ENCODE measurements at places on chromosomes 3 and 15.
A peak's percentile ranks its signal among the peaks of the same experiment; 100 is the strongest.

- DNase-seq: no peak
These were observed 18.4 kb downstream of the CTXND1 start for GRCh38 chr15:80233581-80233980.

GRCh38 chr15:53437366-53437765 is 322.1 kb downstream of the WDR72 start:
- DNase-seq: no peak

DNA sequence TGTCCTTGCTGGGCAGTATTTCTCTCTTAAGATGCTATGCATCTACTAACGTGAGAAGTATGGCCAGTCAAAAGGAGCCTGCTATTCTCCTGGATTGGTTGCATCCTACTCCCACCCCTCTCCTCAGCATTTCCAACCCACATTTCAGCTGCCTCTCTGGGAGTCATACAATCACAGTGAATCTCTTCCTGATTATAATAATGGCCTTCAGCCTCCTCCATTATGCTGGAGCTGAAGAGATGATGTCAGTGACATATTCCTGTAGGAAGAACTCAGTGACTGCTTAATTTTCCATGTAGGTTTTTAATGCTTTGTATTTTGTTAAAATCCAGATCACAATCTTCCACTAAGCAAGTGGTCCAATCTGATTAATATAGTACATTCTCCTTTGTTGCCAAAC is 82.7 kb upstream of the SUCLG2 start:
- no peak for DNase-seq

- no peak for DNase-seq
These were observed 172.0 kb downstream of the VPS13C start for GRCh38 chr15:61888074-61888780.

- no peak for DNase-seq
These were observed 13.1 kb downstream of the MME start for GRCh38 chr3:155093261-155093660.

DNA sequence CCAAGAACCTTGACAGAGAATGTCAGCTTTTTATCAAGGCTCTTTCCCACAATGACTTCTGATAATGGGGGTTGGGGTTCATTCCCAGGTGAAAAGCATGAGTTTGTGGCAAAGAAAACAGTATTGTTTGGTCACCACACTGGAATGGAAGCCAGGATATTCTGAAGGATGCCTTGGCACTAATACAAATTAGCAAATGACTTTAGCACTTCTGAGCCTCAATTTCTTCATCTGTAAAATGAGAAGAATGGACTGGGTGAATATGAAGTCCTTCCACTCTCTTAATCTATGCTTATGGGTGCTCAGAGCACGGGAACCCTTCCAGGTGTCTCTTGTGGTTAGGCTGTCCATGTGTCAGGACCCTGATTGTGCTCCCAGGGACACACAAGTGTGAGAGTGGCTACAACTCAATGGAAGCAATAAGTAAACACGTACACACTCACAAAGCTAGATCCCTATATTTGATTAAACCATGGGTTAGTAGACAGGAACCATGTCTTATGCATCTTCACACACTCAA is 21.4 kb downstream of the RAB27A start:
- no peak for DNase-seq

DNA sequence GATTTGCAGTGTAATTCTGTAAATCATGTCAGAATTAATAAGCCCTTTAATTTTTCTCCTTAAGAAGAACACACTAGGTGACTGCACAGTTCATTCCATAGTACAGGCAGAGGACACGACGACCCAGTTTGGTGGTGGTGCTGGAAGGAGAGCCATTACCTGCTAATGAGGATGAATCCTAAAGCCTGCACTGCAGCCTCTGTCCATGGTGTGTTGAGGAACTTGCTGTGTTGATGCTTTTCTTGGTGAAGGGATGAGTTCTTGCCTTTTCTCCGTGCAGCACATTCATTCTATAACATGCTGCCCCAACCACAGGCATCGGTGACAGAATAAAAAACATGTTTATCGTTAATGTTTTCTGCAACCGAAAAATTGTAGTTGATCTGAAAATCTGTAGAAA is 89.6 kb upstream of the VEPH1 start:
- no peak for DNase-seq

GRCh38 chr3:6448011-6448410 is 412.9 kb upstream of the GRM7 start:
- no peak for DNase-seq

- DNase-seq: no peak
These were observed 310.3 kb downstream of the FGF12 start for GRCh38 chr3:192417017-192417416.

GRCh38 chr3:10198761-10199649 is 34.3 kb downstream of the IRAK2 start:
- DNase-seq: peak; percentile 30

- DNase-seq: no peak
These were observed 98.1 kb upstream of the SNRPN start for GRCh38 chr15:24856397-24857390.

DNA sequence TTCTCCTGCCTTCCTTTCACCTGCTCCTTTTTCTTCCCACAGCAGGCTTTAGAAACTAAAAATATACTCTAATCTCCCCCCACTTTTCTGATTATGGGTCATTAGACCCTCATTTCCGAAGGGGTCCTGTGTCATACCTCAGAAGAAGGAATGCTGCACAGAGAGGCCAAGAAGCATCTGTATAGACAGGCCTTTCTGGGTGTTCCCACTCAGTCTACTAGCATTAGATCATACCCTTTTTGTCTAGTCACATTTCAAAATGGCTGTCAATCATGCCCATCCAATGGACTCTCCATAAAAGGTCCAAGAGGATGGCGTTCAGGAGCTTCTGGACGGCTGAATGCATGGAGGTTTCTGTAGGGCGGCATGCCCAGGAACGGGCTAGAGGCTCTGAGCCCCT is 192.2 kb downstream of the SUCLG2 start:
- no peak for DNase-seq

GRCh38 chr3:132694991-132695390 is 27.2 kb downstream of the NPHP3 start:
- no peak for DNase-seq

DNA sequence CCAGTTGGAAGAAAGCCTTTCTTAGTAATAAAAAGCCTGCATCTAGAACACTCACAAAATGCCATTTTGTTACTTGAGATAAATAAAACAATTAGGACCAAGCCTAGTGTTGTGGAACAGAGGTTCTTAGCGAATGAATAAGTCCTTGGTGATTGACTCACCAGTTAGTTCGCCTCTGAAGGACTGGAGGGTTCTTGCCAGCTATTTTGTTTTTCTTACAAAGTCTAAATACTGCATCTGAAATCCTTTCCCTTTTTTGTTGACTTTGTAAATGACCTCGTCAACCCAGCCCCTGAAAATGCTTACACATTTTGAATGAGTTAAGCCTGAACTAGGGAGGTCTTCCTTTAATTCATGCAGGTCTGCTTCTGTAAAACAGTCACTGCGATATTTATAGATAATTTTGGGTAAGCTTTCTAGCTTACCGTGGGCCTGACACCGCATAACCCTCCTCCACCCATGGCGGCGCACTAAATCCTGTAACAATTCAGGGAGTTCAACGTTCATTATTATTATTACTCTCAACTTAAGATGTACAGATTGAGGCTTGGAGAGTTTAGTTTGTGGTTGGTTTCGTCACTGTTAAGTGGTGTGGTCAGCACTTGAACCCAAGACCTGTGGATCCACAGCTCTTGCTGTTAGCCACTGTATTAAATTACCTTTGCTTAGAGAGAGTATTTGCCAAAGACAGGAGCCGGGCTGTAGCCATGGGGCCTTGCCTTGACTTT is 45.0 kb upstream of the SACM1L start:
- DNase-seq: no peak

GRCh38 chr15:90710436-90711027 is 6.6 kb upstream of the BLM start:
- DNase-seq: no peak

GRCh38 chr15:67109141-67110034 is 44.0 kb downstream of the SMAD3 start:
- no peak for DNase-seq

- no peak for DNase-seq
These were observed 31.3 kb downstream of the CYP8B1 start for GRCh38 chr3:42844412-42844713.

GRCh38 chr3:138578961-138579574 is 15.0 kb downstream of the CEP70 start:
- no peak for DNase-seq

DNA sequence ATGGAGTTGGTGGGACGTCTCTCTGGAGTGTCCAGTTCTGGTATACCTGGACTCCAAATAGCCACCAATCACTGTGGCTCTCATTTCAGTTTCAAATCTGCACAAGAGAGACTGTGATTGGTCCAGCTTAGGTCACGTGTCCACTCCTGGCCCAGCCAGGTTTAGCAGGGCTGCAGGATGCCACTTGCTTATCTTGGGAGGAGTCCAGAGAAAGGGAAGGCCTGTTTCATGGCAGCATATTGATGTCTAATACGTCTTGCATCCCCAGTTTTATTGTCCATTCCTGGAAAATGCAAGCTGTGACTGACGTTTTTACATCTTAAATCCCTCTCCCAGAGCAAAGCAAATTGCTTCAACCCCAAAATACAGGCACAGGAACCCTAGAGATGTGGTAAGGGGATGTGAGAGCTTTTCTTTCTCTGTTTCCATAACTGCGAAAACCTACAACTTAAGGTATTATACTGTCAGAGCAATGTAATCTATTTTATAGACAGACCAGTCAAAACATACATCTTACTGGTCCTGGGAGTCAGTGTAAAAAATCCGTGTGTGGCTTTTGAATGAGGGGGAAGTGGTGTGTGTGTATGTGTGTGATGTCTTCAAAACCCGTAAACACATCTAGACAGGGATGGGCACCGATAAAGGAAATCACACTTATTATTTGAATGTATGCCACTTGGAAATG is 274.4 kb downstream of the TLE3 start:
- no peak for DNase-seq

DNA sequence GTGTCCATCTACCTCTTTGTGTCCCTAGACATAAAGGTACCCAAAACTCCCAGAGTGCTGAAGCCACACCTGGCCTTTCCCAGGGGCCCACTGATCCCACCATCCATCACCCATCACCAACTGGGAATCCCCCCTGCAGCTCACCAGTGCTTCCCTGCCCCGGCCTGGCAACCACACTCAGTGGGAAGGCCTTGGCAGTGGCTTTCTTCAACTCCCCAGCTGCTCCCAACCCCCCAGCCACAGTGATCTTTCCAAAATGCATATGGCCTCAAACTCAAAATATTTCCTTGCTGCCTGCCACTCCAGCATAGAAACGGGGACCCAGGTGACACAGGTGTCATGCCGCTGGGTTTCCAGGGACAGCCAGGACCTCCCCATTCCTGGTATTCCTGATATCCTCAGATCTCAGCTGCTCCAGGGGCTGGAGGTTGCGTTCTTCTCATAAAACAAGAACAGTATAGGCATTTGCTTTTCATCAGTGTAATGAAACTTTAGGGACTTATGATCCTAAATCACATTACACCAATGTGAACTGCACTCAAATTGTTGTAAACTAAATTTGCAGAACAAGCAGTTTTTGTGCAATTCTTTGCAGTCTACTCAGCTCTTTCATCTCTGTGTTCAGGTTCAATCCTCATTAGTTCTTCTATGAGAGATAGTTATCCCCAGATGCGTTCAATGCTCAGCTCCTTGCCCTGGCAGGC is 1.3 kb downstream of the OCA2 start:
- no peak for DNase-seq

- no peak for DNase-seq
These were observed 756 bp upstream of the CAMK2N2 start for GRCh38 chr3:184261854-184262763.

DNA sequence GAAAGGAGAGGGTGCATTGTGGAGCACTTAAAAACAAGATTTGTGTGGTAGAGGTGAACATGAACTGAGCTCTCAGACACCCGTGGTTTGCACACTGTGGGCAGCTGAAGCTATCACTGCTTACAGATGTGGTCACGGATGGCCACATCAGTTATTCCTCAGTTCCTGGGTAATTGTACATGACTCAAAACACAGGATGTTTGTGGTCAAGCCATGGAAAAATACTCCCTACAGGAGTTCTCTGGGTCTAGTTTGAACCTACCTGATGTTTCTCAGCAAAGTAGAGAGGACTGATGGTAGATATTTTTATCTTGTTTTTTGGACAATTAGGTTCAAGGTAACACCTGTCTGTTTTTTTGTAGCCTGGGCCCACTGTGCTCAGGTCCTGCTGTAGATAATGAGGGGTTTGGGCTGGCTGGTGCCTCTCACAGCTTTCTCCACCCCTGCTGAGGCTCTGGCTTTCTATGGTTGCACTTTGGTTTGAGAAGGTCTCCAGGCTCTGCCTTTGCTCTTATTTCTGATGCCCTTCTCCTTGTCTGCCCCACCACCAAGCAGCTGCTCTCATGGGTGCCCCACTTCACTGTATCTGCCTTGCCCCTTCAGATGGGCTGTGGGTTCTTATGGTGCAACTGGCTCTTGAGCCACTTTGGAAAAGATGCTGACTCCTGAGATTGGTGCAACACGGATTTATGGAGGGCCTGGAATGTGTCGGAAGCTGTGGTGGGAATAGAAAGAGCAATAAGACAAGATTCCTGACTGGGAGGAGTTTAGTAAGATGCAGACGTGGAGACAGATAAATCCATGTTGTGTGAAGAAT is 40.1 kb downstream of the CDCP1 start:
- DNase-seq: peak; percentile 25

DNA sequence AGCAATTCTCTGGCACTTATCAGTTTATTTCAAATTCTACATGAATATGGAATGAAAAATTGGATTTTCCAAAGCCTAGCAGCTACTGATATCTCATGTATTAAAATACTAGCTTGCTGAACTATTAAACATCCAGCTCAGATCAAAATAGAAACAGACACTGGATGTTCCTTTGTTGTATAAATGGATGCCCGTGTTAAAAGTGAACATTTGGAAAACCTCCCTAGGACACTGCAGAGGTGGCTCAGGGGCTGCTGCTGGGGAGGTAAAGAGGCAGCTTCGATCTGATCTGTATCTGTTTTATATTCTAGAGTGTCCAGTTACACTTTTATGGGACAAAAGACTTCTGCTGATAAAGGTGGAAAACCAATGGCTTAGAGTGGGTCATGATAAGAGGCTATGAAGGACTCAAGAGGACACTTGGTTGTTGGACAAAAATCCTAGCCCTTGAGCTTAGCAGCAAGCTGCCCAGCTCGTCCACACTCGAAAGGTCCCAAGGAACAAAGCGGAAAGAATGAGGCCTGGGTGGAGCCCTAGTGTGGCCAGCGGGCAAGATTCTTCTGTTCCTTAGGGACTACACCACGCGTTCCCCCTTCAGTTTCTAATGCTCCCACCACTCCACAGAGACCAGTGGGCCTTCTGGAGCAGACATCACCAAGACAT is 9.9 kb downstream of the MESD start:
- no peak for DNase-seq

- DNase-seq: no peak
These were observed 38.0 kb downstream of the EDC3 start for GRCh38 chr15:74657846-74658245.

All from stimulated activated CD8-positive, alpha-beta memory T cell treated with anti-CD3 and anti-CD28 coated beads, Interleukin-7, amount 100 ng/mL, for 1 hour (primary cell).